ENCODE measurements at places on chromosomes 7 and 10. TPM values are rescaled to one million over a fixed set of nuclear protein-coding genes. Genes with fewer than 3 reads are reported as not detected.

GRCh38 chr7:148242294-148242821, 348.2 kb upstream of the C7orf33 start:
- DNase-seq = no peak

Gene PTF1A
- not detected for polyA plus RNA-seq

Gene TMEM26
- 0.30 TPM for polyA plus RNA-seq

- DNase-seq = peak; percentile 12
These were observed 60.1 kb upstream of the ELN start for GRCh38 chr7:73967832-73968290.

Gene MMP21
- polyA plus RNA-seq = not detected

Gene CALML3
- 0.03 TPM for polyA plus RNA-seq

Gene LRIT1
- polyA plus RNA-seq = not detected

Gene ARMC3
- not detected for polyA plus RNA-seq

DNA sequence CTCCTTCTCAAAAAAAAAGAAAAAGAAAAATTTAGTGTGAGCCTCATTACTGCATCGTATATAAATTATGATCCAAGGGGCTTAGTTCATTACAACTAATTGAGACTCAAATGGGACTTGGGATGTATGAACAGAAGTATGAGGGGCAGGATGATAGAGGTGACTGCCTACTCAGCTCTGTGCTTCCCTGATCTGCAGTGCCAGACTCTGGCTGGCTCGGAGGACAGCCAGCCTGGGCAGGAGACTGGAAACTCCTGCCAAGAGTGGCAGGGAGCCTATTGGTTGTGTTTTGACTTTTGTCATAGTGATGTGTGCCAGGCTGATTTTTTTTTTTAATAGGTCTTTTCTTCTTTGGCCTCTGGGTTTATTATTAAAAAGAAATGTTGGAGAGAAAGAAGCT, 73.8 kb upstream of the GTF2IRD1 start:
- DNase-seq = no peak

Gene LRRTM3
- not detected for polyA plus RNA-seq

DNA sequence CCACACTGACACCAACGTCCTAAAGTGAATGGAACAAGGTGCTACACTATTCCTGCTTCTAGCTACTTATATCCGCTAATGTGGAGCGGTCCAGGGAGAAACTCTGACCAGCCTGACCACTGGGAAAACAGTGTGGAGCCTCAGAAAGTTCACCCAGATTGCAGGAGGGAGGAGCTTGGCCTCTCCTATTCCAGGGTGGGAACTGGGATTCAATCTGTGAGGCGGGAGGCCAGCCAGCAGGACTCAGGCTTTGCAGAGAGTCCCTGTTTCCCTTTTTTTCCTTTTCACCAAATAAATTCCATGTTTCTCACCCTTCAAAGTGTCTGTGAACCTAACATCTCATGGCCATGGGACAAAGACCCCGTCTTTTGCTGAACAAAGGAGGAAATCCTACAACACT, 86.4 kb upstream of the SEMA3C start:
- no peak for DNase-seq

Gene TSPAN33
- polyA plus RNA-seq = 3.0 TPM

DNA sequence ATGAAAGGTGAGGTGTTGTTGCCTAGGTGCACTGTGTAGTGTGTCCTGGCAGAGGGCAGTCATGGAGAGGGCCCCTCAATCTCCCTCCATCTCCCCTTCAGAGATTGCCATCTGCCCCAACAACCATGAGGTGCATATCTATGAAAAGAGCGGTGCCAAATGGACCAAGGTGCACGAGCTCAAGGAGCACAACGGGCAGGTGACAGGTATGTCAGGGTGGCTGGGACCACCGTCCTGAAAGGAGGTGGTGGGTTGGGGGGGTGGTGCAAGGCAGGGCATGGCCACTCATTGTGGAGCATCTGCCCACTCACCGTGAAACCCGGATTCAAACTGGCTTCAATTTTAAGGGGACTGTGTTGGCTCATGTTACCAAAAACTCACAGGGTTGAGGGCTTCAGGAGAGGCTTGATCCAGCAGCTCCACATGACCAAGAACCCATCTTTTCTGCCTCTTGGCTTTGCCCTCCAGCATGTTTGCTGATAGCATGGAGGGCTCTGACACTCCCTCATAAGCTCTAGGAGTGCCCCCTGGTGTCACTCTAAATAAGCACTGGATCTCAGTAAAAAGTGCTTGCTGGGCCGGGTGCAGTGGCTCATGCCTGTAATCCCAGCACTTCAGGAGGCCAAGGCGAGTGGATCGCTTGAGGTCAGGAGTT, 12.2 kb downstream of the ARPC1B start:
- DNase-seq = no peak

Gene SH2D4B
- polyA plus RNA-seq = not detected

GRCh38 chr7:84092207-84092606, 102.4 kb downstream of the SEMA3A start:
- no peak for DNase-seq

- no peak for DNase-seq
These were observed 19.5 kb downstream of the HDAC9 start for GRCh38 chr7:18515067-18515466.

DNA sequence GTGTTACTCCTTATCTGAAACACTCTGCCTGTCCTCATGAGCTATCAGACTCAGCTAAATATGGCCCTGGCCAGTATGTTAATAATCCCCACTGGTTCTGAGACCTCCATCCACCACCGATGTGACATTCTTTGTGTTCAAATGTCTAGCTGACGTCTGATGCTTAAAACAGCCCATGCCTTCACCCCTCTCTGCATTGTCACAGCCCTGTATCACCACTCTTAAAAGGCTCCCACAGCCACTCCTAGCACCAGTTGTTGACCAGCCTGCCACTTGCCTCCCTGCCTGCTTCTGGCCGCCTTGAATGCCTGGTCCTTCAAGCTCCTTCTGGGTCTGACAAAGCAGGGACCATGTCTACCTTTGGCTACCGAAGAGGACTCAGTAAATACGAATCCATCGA, at the start of gene LMOD2:
LMOD2 (plus strand) TSS at position 253 of the 400 bp plus-strand sequence; CDS start at position 351, 98 bp downstream.
- peak; percentile 75 for DNase-seq

DNA sequence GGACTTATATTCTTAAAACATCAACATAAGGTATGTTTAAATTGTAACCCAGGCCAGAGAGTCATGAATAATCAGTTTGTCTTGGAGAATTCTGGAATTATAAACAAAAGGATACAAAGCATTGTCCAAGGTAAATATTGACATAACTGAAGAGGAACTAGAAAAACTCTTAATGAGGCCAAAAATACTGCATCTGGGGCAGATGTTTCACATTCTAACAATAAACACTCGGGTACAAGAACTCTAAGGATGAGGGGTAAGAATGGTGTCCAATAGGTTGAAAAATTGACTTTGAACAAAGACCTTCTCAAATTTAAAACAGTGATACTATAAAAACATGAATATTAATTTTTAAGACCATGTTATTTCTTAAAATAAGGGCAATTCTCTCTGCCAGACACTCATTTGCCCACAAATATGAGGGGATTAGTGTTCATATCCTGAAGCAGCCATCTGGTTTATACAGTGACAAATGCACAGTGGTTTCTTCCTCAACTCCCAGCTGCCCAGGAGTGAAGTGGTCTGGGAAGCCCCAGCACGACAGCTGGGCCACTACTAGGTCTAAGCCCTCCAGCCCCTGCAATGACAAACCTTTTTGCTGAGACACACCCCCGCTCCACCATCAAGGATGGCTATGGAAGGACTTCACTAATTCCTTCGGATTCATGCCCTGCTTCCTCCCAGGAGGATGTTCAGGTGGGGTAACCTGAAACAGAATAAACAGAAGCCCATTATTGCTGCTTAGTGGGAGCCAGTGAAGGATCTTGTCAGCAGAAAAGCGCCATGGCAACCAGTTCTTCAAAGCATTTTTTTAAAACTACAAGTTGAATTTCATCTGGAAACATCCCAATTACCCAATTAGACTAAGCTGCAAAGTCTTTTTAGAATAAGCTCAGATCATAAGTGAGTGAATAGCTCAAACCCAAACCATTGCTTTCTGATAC, 107.5 kb upstream of the ARID5B start:
- DNase-seq = no peak

GRCh38 chr7:155743177-155743576, 69.1 kb downstream of the SHH start:
- DNase-seq = no peak

DNA sequence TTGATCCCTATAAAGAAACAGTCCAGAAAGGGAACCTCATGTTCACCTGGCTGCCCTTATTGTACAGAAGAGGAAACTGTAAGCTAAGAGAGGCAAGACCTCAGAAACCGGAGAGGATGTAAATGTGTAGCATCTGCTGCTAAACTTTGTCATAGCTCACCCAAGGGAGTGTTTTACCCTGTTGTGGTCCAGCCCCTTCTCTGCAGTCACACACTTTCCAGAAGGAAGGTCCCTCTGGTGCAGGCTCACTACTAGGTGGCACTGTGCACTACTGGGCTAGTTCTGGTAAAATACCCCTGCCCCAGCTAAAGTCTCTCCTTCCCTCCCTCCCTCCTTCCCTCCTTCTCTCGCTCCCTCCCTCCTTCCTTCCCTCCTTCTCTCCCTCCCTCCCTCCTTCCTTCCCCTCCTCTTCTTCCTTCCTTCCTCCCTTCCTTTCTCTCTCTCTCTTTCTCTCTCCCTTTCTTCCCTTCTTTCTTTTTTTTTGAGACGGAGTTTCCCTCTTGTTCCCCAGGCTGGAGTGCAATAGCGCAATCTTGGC, 42.5 kb upstream of the LCOR start:
- DNase-seq = no peak

Gene CHST15
- 0.88 TPM for polyA plus RNA-seq

Gene TDRD1
- 0.08 TPM for polyA plus RNA-seq

DNA sequence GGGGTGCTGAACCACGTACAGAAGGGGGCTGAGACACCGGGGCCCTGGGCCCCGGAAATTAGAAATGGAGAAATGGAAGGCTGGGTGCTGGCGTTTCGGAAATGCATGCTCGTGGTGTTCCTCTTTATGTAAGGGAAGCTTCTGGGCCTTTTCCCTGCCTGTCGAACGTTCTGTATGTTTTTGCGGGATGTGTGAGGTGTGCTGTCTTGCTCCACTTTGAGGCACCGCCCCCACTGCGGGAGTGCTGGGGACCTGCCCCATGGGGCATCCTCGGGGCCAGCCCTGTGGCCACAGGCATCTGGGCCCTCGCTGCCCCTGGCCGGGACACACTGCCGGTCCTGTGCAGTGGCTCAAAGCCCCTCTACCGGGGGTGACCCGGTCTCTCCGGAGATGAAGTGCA, 1.7 kb upstream of the VENTX start:
- DNase-seq = no peak

Gene CPA4
- polyA plus RNA-seq = not detected

- no peak for DNase-seq
These were observed 31.2 kb upstream of the ZNF438 start for GRCh38 chr10:31062856-31063255.

- no peak for DNase-seq
These were observed 500.9 kb upstream of the ZMIZ1 start for GRCh38 chr10:78567680-78568455.

DNA sequence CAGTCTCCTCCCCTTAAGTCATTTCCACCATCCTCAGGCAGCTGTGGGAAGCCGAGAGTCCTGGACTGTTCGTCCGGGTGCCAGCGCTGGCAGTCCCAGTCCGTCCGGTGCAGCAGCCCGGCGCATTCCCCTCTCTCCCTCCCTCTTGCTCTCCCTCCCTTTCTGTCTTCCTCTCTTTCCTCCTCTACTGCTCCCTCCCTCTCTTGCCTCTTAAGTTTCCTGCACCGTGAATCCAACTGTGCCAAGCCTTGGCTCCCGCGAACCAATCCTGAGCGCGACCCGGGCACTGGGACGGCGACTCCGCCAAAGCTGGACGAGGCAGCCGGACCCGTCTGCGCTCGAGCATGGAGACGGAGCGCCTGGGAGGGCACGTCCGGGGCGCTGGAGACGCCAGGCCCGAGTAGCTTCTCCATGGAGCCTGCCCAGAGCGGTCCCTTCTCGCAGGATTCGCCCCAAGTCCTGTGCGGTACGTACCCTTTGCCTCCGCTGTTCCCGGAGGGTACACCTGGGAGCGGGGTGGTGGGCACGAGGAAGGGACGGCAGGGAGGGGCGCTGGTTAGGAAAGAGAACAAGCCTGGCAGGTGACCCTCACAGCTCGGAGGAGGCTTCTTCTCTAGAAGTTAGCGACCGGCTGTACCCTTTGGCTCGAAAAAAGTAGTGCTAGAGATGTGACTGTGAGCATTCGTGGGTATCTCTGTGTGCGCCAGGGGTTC, 1.0 kb downstream of the NXPH1 start:
- DNase-seq = no peak

Gene MINDY4
- 1.3 TPM for polyA plus RNA-seq

- DNase-seq = no peak
These were observed 33.8 kb downstream of the SEC61G start for GRCh38 chr7:54725255-54725654.
